ENCODE measurements at places on chromosomes 13 and 19. TPM values are rescaled to one million over a fixed set of nuclear protein-coding genes. Genes with fewer than 3 reads are reported as not detected.

The ZC3H4 gene
- 4.3 TPM for polyA plus RNA-seq

The THAP8 gene
- 11.0 TPM for polyA plus RNA-seq

DNA sequence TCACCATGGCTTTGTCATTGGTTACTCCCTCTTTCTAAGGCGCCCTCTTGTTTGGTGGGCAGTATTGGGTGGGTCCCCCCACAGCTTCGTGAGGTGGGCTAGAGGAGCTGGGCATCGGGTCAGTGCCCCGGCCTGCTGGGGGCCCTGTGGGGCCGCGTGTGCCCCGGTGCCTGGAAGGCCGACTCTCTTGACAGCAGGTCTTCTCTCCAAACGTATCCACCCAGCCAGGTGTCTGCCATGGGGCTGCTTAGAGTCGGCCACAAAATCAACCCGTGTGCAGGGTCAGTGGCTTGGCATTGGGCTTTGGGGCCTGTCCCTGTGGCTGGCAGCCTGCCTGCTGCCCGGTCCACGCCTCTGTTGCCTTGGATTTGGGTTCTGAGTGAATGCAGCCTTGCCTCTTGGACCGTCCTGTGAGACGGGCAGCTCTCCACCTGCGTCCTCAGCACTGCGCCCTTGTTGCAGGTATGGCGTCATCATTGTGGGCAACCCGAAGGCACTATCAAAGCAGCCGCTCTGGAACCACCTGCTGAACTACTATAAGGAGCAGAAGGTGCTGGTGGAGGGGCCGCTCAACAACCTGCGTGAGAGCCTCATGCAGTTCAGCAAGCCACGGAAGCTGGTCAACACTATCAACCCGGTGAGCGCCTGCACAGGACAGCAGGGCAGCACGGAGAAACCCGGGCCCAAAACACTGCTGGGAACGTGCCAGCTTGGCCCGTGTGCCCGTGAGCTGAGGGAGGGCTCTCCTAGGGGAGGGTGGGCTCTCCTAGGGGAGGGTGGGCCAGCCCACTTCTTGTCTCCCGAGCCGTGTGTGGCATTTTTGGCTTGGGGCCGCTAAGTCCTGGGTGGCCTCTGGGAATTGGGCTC, 31.4 kb downstream of the UPF1 start:
- DNase-seq, result no peak

- DNase-seq, result no peak
These were observed 23.2 kb upstream of the ACOD1 start for GRCh38 chr13:76925115-76925514.

- DNase-seq, result no peak
These were observed 14.0 kb downstream of the UNC13A start for GRCh38 chr19:17673937-17674799.

DNA sequence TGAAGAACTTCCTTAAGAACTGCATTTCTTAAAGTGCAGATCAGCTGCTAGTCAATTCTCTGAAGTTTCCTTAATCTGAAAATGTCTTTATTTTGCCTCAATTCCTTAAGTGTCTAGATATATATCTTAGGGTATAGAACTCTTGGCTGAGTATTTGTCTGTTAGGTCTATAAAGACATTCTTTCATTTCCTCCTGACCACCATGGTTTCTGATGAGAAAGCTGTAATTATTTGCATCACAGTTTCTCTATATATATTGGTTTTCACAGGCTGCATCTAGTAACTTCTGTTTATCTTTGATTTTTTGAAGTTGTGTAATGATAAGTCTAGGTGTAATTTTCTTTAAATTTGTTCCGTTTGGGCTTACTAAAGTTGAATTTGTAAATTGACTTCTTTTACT, 15.2 kb downstream of the NDFIP2 start:
- no peak for DNase-seq

GRCh38 chr13:75324413-75324940, 157.5 kb downstream of the TBC1D4 start:
- no peak for DNase-seq

DNA sequence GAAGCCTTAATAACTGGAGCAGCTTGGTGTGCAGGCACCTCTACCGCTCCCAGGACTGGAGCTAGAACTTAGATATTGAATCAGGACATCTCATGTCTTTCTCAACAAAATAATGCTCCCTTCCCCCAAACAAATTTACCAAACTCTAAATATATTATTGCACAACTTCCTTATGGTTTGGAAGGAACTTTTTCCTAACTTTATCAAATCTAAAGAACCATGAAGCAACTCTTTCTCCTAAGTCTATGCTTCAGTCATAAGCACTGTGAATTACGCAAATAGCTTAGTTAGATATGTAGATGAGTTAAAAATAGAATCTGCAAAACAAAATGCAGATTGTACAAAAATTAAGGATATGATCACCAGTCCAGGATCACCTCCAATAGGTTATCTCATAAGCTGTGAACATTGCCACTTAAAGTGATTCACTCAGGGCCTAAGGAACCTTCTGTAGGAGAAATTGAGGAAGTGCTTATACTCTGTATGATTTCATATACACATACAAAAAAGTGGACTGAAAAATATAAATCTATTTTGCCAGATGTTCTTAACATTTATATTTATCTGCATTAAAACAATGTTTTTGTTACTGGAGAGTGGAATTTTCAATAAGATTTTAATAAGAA, 20.4 kb upstream of the MAB21L1 start:
- no peak for DNase-seq

GRCh38 chr19:53966931-53967330, 4.2 kb downstream of the CACNG8 start:
- DNase-seq, result no peak

DNA sequence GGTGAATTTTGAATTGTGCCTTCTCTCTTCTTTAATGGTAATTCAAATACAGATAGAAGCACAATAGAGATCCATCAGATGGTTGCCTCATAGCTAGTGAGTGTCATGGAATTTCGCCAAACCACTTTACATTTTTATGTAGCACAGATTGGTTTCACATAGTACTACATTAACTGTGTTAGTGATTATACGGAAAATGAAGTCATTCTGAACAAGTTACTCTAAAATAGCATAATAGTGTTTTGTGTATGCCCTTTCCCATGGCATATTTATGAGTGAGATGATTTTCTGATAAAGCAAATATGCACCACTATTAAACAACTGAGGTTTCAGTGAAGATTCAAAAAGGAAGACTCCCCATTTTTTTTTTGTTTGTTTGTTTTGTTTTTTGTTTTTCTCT, 1623.5 kb downstream of the PCDH9 start:
- DNase-seq, result no peak

DNA sequence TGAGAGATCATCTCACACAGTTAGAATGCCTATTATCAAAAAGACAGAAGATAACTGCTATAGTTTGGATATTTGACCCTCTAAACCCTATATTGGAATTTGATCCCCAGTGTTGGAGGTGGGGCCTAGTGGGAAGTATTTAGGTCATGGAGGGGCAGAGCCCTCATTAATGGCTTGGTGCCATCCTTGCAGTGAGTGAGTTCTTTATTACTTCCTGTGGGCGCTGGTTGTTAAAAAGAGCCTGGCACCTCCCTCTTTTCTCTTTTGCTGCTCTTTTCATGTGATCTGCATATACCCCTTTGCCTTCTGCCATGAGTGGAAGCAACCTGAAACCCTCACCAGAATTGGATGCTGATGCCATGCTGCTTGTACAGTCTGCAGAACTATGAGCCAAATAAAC, 66.8 kb downstream of the TDRD3 start:
- DNase-seq, result no peak
